ENCODE measurements at places on chromosomes 12 and 14.

- no peak for DNase-seq
These were observed 151.5 kb downstream of the LRFN5 start for GRCh38 chr14:41758011-41758665.

DNA sequence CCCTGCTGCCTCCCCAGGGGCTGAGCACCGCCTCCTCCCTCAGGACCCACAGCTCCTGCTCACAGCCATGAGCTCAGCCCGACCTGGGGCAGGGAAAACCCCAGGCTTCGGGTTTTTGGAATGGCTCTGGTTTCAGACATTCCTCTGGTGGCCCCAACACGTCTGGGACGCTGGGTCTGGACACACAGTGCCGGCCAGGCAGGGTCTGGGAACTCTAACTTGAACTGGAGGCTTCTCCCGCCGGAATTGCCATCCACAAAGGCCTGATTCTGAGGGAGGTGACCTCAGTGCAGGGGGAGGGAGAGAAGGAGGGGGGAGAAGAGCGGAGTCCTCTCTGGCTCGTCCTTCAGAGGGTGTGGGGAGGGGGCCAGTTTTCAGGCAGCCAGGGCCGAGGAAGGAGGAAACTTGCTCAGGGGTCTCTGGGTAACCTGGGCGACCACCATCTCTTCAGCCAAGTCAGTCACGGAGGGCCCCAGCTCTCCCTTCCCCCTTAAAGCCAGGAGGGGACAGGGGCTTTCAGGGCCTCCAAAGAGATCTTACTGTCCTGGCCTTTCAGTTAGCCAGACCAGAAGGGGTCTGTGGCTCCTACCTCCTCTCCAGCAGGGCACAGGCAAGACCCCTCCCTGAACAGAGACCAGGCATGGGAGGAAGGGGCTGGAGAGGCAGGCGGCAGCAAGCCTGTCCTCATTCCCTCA lies 19.4 kb downstream of the NCKAP5L start:
- DNase-seq: no peak

- DNase-seq: no peak
These were observed 109.7 kb downstream of the ADGRD1 start for GRCh38 chr12:131063413-131063812.

GRCh38 chr14:26841920-26842741 lies 244.3 kb upstream of the NOVA1 start:
- no peak for DNase-seq
